Stimulated activated CD4-positive, alpha-beta T cell treated with anti-CD3 and anti-CD28 coated beads, Interleukin-4, amount 100 ng/mL, for 1 hour (primary cell): ENCODE measurements at places on chromosomes 1 and 21.

- no peak for DNase-seq
These were observed 40.9 kb downstream of the CLIC4 start for GRCh38 chr1:24786191-24786590.

GRCh38 chr1:14549897-14550620 lies 48.4 kb upstream of the KAZN start:
- no peak for DNase-seq

- DNase-seq = no peak
These were observed 131.7 kb downstream of the SYT2 start for GRCh38 chr1:202578565-202578964.

- DNase-seq = no peak
These were observed 54.6 kb upstream of the POU3F1 start for GRCh38 chr1:38101037-38101785.

GRCh38 chr1:56916630-56917029 lies 49.2 kb downstream of the C8B start:
- no peak for DNase-seq

GRCh38 chr1:151907363-151908139 lies 1.8 kb downstream of the THEM4 start:
- DNase-seq = no peak

- DNase-seq = no peak
These were observed 56.1 kb downstream of the HSF2BP start for GRCh38 chr21:43603233-43603626.

DNA sequence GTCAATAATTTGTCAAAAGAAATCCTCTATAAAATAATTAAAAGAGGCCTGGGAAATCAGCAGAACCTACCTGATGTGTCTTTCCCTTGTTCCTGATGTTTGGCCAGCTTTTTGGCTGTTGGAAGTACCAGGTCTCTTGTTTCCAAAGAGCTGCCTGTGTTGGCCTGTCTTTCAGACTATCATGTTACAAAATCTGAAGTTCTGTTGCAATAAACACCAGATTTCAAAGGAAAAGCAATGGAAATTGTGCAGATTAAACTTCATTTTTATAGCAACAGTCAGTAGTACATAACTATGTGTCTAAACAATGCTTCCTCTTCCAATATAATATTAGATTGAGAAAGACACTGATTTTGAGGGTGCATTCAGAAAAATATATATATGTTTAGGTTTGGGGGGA lies 647.2 kb upstream of the CXADR start:
- no peak for DNase-seq

DNA sequence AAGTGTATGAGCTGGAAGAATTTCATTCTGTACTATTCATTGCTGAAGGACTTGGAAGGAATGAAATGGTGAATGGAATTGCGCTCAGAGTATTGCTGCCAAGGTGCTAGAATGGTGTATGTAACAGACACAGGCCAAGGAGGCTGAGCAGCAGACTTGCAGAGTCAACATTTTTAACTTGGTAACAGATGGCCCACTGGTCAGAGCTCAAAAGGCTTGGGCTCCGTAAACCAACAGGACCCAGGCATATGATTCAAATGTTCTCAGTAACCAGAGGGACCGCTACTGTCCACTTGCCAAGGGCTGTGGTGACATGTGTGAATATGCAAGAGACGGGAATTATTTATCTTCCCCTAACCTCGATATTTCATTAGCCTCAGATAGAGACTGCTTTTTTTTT lies 28.8 kb upstream of the PTGFRN start:
- no peak for DNase-seq

DNA sequence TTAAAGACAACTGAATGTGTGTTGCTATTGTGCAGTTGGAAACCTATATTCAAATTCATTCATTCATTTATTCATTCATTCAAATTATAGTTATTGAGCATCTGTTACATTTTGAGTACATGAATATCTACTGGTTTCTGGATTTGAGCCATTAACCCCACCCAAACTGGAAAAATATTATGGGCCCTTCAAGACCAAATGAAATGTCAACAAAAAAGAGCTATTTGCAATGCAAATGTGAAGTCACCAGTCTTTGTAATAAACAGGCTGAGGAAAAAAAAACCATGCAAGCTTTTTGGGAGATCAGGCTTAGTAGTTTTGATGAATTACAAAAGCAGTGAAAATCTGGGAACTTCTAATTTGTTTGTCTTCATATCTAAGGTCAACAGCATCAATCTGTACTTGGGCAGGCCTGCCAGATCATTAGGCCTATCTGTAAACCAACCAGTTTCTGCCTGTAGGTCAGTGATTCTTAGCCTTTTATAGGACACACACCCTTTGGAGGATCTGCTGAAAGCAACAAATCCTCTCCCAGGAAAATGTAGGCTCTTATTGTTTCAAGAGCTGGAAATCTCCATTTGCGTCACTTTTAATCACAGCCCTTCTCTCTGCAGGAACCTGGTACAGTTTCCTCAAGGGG lies 134.7 kb downstream of the FAM78B start:
- no peak for DNase-seq

GRCh38 chr1:28091043-28091781 lies 2.8 kb upstream of the EYA3 start:
- DNase-seq = peak; percentile 78

DNA sequence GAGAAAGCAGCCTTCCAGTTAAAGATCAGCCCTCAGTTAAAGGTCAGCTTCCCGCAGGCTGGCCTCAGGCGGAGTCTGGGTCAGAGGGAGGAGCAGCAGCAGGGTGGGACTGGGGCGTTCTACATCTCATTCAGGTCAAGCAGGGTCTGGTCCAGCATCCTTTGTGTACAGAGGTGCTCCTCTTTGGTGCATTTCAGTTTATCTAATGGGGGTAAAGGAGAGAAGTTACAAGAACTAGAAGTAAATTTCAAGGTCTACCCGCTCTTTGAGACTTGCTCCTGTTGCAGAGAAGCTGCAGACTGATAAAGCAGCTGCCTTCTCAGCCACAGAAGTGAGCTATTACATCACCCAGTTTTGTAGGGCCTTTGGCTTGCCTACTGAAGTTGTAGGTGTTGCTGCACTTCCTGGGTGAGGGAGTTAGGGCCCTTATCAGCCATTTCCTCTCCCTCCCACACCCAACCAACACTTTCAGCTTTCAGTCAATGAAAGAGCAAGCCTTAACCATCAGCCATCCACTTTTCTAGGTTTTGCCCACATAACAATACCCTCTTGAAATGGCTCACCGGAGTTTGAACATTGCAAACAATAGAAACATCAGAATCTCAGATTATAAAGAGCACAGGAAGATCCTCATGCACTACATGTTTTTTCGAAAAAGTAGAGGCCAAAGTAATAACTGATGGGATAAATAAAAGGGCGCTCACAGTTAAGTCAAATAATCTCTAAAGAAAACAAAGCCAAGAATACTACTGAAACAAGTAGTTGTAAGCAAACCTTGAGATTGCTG lies 2.8 kb upstream of the NUP210L start:
- peak; percentile 48 for DNase-seq

DNA sequence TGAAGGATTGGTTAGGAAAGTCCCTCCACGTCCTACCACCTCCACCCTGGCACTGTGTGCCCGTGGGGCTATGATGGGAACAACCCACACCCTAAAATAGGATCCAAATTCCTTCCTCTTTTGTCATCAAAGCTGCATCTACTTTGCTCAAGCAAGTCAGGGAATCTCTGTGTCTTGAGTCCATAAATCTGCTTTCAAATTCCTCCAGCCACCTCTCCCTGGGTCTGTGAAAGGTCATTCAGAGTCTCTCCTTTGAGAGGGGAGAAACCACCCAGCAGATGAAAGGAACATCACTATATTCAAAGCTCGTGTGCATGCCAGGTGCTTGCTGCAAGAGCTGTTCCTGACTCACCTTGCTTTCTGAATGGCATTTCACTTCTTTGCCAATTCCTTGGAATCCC lies 243.6 kb downstream of the TM2D1 start:
- DNase-seq = no peak

GRCh38 chr1:242605521-242605920 lies 81.0 kb upstream of the PLD5 start:
- DNase-seq = no peak

DNA sequence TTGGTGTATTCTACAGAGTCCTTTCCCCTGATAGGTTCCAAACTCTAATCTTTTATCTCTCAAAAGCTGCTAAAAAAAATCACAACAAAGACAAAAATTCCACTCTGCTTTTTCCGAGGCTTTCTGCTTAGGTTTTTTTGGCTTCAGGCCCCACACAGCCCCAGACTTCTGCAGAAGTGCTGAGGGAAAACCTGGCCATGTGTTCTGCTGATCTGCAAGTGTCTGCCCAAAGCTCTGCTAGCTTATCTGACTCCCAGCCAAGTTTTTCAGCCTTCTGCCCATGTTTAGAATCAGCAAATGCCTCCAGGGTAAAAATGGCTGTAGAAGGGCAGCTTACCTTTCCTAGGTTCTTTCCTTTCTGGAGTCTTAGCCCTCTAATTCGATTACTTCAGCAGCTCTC lies 28.4 kb downstream of the DISP3 start:
- DNase-seq = no peak

DNA sequence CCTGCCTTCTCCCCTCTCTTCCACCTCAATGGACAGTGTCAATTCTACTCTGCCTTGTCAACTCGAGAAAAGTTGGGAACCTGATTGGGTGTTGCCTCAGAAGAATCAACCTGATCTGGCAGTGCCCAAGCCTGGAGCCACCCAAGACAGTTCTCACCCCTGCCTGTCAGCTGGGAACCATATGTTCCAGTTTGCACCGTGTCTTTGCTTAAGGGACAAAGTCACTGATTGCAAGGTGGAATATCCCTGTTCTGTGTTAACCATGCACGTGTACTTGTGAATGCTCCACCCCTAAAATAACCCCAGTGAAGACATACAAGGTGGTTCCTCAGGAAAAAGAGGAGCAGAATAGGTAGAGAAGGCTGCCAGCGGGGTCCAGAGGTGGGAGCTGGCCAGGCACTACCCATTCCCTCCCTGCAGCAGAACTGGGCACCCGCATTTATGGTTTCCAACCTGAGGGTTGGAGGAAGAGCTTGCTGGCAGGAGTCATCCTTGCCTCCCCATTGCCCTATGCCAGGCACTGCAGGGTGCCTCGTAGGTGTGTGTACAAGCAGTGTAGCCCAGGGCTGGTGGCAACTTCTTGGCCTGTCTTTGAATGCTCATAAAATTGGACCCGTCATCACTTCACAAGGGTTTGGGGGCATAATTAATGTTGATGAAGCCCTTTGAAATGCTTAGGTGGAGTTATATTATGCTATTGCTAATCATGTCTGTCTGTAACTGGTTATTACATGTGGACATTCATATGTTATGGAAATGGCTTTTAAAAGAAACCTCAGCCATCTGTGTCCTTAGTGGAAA lies 11.3 kb downstream of the NIPAL3 start:
- no peak for DNase-seq

GRCh38 chr1:28123461-28123961 lies 35.1 kb upstream of the EYA3 start:
- no peak for DNase-seq

- no peak for DNase-seq
These were observed 75.5 kb downstream of the PRDM2 start for GRCh38 chr1:13775459-13775858.

- no peak for DNase-seq
These were observed 1.2 kb upstream of the ANGPTL7 start for GRCh38 chr1:11187931-11188330.

GRCh38 chr1:94143809-94144176 lies 22.8 kb upstream of the ABCA4 start:
- DNase-seq = no peak

DNA sequence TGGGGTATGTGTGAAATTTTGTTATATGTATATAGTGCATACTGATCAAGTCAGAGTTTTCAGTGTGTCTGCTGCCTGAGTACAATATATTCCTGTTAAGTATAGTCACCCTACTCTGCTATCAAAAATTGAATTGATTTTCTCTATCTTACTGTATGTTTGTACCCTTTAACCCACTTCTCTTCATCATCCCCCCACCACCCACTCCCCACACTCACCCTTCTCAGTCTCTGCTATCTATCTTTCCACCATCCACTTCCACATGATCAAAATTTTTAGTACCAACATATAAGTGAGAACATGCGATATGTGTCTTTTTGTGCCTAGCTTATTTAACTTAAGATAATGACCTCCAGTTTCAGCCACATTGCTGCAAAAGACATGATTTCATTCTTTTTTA lies 4.2 kb downstream of the LY9 start:
- DNase-seq = peak; percentile 35

DNA sequence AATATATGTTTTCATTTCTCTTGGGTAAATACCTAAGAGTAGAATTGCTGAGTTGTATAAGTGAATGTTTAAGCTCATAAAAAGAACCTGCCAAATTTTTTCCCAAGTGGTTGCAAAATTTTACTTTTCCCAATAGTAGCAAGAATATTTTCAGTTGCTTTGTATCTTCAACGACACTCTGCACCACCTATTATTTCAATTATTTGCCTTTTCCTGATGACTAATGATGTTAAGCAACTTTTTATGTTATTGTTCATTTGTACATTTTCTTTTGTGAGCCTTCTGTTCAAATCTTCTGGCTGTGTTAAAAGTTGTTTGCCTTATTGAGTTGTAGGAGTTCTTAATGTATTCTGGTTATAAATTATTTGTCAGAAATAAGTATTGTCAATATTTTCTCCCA lies 299.1 kb upstream of the NRIP1 start:
- no peak for DNase-seq

DNA sequence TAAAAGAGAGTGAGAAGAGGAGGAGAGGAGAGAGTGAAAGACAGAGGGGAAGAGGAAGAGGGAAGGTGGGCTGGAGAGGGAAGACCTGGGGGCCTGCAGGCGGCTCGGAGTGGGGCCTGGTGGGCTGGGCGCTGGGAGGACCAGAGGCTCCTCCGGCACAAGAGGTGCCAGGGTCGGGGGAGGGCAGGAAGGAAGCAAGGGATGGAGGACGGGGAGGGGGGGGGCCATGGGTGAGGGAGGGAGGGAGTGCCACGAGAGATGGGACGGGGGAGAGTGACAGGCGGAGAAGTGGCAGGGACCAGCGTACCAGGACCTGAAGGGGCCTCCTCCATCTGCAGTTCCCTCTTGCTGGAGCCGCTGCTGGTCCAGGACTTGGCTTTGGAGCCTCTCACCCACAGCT lies 87.7 kb downstream of the CASZ1 start:
- no peak for DNase-seq

DNA sequence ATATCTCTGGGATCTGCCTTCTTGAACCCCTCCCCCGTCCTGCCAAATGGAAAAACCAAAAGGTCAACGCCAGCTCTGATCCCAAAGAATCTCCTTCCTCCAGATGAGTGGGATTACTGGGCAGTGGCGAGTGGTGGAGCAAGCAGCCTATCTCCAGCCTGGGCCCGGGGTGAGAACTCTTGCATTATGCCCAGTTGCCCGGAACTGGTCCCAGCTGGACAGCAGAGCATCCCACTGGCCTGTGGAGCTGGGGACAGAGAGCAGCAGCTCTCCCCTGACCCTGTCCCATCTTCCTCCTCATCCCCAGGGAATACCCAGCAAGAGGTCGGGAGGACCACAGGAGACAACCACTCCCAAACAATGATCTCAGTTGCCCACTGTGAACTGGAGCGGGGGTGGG lies 130.5 kb downstream of the TMEM53 start:
- DNase-seq = no peak

DNA sequence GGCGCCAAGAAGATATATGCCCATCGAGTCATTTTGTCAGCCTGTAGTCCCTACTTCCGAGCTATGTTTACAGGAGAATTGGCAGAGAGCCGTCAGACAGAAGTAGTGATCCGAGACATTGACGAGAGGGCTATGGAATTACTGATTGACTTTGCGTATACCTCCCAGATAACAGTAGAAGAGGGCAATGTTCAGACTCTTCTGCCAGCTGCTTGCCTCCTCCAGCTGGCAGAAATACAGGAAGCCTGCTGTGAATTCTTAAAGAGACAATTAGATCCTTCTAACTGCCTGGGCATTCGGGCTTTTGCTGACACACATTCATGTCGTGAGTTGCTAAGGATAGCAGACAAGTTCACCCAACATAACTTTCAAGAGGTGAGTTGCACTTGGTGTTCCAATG lies 19.1 kb downstream of the KLHL20 start:
- no peak for DNase-seq

- DNase-seq = no peak
These were observed 327 bp downstream of the LRRC40 start for GRCh38 chr1:70205071-70205433.
